CD8-positive, alpha-beta T cell (primary cell): ENCODE measurements at places on chromosomes 16 and 17.
A peak's percentile ranks its signal among the peaks of the same experiment; 100 is the strongest.

GRCh38 chr16:58037365-58038057 is 12.0 kb downstream of the MMP15 start:
- DNase-seq: no peak

DNA sequence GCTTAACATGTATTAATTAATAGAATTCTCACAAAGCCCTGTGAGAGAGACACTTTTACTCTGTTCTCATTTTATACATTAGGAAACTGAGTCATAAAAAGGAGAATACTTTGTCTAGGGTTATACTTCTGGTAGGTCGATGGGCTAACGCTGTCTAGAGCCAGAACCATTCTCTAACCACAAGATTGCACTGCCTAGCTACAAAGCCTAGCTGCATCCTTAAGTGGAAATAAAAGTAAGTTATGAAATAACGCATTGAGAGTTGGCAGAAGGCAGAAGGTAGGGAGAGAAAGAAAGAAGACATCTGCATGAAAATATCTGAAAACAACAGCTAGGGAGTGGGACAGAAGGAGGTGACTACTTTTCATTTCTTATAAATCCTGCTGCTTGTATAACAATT is 33.2 kb downstream of the IRX6 start:
- DNase-seq: no peak

DNA sequence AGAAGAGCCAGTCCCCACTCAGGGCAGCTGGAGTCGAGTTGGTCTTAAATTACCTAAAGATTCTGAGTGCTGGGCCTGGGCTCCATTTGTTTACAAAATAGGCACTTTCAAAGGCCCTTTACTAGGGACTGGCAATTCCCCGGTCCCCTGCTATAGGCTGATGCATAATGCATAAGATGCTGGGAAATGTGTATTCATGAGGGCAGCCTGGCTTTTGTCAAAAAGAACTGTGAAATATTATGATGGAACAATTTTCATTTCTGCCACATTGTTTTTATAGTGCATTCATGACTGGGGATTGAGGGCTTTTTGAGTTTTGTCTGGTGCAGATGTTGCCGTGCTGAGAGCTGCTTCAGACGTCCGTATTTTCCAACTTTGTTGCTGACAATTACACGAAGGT is 617.0 kb upstream of the CDH5 start:
- no peak for DNase-seq

DNA sequence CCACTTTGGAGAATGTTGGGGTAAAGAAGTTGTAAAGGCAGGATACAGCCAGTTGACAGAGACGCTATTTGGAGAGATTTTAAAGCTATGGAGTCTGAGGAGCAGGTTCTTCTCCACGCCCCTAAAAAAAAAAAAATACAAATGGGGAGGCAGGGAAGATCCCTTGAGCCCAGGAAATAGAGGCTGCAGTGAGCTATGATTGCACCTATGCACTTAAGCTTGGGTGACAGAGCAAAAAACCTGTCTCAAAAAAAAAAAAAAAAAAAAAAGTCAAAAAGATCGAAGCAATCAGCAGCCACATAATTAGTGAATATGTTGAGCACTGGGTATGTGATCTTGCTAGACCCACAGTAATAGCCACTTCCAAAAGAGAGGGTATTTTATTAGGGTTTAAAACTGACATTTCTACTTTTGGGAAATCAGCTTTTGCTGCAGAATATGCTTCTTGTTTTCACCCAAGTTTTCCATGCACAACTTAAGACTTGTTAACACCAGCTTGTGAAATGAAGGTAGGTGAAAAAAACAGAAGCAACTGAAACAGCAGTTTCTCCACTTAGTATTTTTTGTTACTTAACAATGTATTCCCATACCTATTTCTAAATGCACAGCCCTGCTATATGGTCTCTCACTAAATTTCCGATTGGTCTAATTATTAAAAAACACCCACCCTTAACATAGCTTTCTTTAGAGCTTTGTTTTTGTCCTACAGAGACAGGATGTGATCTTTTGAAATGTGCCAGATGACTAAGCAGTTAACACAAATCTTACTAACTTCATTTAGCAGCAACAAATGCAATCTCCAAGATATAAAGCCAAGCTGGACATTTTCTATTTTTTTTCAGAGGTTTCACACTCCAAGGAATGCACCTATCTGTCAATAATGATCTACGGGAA is 2.5 kb upstream of the ARL6IP1 start:
- DNase-seq: no peak

- DNase-seq: peak; percentile 55
These were observed 296.2 kb downstream of the SEC14L1 start for GRCh38 chr17:77437017-77437416.

GRCh38 chr17:77834170-77835115 is 124.1 kb upstream of the TNRC6C start:
- peak; percentile 79 for DNase-seq

GRCh38 chr16:53235851-53236250 is 181.1 kb downstream of the CHD9 start:
- DNase-seq: no peak

GRCh38 chr17:66177048-66177447 is 14.9 kb downstream of the CEP112 start:
- DNase-seq: no peak

DNA sequence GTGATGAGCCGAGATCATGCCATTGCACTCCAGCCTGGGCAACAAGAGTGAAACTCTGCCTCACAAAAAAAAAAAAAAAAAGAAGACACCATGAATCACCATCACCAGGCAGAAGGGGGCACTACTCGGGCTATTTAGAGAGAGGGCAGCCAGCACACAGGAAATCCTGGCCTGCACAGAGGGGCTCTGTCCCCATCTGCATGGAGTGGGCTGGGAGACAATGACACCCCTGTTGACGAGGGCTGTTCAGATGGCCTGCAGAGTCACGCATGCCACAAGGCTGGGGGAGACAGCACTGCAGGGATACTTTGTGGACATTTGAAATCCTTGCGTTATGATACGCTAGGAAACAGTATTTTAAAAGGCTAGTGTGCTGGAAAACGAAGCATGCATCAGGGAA is 48.3 kb downstream of the CUEDC1 start:
- DNase-seq: no peak

DNA sequence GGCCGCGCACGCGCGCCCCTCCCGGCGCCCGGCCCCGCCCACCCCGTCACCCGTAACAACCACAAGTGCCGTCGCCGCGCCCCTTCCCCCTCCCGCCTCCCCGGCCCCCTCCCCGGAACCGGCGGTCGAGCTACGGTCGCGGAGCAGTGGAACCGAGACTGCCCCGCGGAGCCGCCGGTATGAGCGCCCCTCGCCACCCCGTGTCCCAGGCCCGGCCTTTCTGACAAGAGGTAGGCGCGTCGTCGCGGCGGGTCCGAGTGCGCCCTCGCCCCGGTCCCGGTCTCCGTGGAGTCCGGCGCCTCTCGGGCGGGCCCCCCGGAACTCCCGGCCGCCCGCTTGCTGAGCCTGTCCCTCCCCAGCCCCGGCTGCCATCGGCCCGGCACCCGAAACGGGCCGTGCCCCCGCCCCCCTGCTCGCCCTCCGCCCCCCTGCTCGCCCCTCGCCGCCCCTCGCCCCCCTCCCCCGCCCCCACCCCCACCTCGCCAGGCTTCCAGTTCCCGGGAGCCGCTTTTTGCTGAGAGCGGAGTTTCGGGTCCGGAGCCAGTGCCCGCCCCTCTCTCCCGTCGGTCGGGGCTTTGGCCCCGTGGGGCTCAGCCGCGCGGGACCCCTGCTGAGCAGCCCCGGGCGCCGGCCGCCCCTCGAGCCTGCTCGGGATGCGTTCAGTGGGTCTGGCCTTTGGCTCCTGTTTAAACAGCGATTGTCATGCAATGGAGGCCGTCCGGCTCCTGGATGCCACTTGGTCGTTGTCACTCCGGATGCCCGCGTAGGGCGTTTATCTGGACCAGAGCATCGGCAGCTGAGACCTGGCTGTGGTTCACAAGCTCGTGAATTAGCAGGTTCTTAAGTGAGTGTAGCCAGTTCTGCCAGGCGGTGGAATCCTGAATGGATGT is at the start of gene SEC14L1:
Gene SEC14L1 (plus strand): TSS at position 92 of the 890 bp plus-strand sequence. CDS start 2,628 bp downstream, outside the sequence.
- DNase-seq: peak; percentile 14

GRCh38 chr16:57009643-57010170 is 20.4 kb downstream of the NLRC5 start:
- no peak for DNase-seq

DNA sequence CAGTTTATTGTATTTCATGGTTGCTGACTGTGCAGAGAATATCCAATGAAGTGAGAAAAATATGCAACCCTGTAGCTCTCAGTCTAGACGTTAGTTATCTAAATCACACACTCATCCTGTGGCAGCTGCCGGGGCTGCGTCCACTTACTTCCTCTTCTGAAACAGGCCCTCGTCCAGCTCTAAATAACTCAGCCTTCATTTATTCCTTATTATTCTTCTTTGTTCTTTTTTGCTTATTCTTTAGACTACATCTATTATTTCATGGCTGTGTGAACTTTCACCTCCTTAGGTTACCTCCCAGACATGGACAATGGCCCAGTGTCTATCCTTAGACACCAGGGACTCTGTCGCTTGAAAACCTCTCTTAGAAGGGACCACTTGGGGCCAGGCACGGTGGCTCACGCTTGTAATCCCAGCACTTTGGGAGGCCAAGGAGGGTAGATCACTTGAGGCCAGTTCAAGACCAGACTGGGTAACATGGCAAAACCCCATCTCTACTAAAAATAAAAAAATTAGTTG is 3.4 kb upstream of the THUMPD1 start:
- no peak for DNase-seq

DNA sequence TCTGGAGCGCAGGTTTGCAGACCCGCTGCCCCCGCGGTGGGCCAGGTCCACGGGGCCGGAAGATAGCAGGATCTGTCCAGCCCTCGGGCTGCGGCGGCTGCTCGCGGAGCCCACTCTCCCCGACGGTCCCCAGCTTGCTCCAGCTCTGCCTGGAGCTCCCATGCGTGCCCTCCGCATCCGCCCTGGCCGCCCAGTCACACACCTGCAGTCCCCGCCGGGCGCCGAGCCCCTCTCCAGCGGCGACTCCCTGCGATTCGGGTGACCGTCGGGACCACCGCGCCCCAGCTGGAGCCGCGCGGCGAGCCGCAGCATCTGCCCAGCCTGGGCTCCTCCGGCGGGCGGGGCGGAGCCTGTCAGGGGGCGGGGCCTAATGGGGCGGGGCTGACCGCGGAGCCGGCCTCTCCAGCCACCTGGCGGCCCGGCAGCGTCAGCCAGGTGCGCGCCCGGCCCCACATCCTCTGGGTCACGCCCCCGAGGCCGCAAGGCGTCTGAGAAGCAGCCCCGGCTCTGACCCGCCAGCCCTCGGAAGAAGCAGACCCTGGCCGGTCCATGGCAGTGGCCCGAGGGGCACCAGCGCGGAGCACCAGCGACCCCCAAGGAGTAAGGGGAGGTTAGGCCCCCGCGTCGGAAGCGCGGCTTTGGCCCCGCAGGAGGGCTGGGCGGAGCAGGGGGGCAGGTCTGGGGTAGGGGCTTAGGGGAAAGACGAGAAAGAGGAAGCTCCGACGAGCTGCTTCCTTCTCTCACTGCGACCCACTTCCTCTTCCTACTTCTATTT is at the start of gene PIK3R5:
Gene PIK3R5 (minus strand): TSS at position 314 of the 775 bp plus-strand sequence. CDS start 54,213 bp downstream, outside the sequence.
- DNase-seq: peak; percentile 91
